NCI-H1694 treated with DMSO at 0.1 percent for 48 hours (cell line): ENCODE measurements at places on chromosomes 2 and 18.

GRCh38 chr2:178449700-178450523 is 1.1 kb downstream of the PRKRA start:
- no peak for DNase-seq

DNA sequence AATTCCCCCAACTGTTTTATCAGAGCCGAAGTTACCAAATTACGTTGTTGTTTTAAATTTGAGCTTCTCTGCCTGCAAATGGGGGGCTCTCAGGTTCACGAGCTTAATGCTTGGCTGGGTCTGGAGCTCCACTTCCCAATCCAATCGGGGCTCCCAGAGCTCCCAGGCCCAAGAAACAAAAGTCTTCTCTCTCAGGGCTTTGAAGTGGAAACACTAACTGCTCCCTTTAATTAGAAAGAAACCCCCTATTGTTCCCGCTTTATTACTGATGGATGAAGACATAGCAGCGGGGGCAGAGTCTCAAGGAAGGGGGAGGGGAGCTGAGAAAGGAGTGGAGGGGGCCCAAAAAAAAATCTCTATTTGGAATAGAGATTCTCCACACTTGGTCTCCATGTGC is 15.6 kb upstream of the PKDCC start:
- DNase-seq: no peak

- DNase-seq: no peak
Measured at GRCh38 chr18:48827291-48828193, 123.2 kb downstream of the SMAD7 start.

- DNase-seq: no peak
Measured at GRCh38 chr2:8126783-8127182, 555.1 kb upstream of the ID2 start.

GRCh38 chr2:106085181-106085940 is 108.7 kb downstream of the UXS1 start:
- DNase-seq: peak; percentile 5

DNA sequence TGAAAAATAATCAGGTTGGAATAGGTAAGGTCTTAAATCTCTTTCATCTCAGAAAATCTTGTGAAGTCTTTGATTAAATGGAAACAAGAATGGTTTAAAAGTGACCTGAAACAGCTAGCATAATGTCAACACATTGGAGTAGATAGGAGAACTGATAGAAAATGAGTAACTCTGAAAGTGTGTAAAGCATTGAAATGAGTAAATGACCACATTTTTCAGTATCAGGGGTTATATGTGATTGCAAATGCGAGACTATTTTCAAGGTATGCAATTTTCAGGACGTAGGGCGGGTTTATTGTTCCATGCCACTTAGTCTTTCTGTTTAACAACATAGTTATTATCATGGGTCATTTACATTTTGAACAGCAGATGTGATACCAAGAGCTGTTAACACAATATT is 1383.2 kb downstream of the LRP1B start:
- DNase-seq: no peak

- DNase-seq: no peak
Measured at GRCh38 chr18:75246721-75247610, 36.4 kb downstream of the TSHZ1 start.

DNA sequence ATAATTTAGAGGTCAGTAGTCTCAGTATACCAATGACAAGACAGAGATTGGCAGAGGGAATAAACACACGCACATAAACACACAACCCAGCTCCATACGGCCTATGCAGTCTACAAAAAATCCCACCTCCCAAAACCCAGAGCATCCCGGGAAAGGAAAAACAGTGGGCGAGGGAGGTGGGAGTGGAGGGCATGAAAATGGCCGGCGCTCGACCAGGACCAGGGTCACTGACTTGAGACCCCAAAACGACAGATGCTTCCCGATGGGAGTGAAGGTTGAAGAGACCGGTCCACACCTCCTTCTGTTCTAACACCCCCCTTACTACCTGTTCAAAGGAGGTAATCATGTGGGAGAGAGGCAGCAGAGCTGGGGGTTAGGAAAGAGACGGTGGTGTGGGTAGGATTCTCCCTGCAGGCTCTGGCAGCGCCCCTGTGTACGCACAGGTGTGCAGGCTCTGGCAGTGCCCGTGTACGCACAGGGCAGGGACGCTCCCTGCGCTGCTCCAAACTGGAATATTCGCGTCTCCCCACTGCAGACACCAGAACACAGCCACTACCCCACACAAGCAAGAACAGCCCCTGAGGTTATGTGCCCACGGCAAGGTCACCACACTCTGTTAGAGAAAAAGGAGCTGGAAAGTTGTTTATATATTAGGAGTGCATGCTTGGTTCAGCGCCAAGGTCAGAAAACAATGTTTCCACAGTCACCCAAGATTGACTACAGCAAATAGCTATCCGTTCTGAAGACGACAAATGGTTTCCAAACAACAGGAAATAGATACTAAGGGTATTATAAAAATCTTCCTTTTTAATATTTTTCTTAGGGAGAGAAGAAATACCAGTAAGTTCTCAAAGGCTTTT is 67.9 kb downstream of the EIPR1 start:
- no peak for DNase-seq

DNA sequence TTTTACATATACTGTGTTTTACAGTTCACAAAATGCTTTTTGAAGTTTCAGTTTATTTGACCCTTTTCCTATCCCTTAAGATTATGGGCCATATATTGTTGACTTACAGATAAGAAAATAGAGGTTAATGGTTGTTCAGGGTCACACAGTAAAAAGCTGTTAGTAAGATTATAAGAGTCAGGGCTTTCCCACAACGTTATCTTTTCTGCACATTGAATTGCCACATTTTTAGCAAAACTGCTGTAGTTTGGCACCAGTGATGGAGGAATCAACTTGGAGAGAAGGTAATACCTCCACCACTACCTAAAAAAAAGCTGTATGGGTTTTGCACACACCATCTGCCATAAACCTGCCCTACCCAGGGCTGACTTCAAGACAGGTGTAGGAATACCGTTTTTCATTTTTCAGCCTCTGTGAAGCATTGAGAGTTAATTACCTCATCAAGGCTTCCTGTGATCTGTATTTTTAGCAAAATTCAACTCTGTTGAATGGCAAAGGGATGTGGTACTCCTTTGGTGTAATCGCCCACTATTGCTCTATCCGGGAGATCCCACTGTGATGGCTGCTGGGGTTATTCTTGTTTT is 5.0 kb downstream of the SOWAHC start:
- DNase-seq: no peak

DNA sequence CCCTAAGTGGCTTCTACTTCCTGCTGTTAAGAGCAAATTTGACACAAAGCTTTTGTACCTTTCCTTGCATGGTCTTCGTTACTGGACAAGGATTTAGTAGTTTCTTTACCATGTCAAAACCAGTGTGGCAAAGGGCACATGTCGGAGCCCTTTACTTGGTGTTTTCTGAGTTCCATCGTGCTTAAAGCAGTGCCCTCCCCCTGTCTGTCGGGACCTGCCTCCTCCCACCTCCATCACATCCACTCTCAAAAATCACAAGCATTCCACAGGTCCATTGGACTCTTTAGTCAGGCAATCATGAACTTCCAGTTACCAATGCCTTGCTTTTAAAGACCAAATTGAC is 763 bp downstream of the CCDC141 start:
- no peak for DNase-seq

DNA sequence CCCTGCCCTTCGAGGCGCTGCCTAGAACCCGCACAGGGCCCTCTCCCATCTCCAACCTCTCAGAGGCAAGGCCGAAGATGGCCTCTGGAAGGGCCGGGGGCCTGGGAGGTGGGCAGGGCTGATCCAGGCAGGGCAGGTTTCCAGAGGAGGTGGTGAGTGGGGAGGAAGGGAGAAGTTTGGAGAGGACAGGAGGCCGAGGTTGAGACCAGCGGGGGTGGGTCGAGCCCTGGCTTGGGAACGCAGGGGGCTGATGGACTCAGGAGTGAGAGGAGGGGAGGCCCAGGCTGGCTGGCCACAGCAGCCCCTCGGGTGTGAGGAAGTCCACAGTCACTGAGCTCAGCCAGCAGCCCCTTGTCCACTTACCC is 10.5 kb downstream of the CAPN10 start:
- no peak for DNase-seq
